Keratinocyte (primary cell): ENCODE measurements at places on chromosomes 11 and 22.
A peak's percentile ranks its signal among the peaks of the same experiment; 100 is the strongest.

- no peaks in the 10 kb centered on the region for H3K36me3 ChIP-seq
- peak overlapping the region; percentile 55 for H3K4me3 ChIP-seq
- DNase-seq: no peak
These were observed 5.4 kb upstream of the FTH1 start for GRCh38 chr11:61972672-61973475.

DNA sequence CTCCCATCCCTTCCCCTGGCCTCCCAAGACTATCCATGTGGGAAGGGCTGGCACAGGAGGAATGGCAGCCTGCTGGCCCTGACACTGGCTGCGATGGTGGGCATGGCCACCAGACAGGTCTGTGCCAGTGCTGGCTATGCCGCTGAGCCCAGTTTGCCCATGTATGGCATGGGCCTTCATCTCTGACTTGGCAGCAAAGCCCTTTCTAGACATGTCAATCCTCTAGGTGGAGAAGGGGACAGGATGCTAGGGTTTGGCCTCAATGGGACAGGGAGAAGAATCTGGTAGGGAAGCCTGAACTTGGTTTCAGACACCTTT, 8.8 kb downstream of the ZP1 start:
- H3K27ac ChIP-seq: no peak overlapping the region
- no peak for DNase-seq
- H3K36me3 ChIP-seq: peaks cover 3% of the 10 kb centered on the region
- no peak overlapping the region for H3K4me3 ChIP-seq
- no peaks in the 10 kb centered on the region for H3K4me1 ChIP-seq

GRCh38 chr11:1163321-1163910, 5.7 kb downstream of the MUC5AC start:
- DNase-seq: no peak
- no peaks in the 10 kb centered on the region for H3K4me1 ChIP-seq

DNA sequence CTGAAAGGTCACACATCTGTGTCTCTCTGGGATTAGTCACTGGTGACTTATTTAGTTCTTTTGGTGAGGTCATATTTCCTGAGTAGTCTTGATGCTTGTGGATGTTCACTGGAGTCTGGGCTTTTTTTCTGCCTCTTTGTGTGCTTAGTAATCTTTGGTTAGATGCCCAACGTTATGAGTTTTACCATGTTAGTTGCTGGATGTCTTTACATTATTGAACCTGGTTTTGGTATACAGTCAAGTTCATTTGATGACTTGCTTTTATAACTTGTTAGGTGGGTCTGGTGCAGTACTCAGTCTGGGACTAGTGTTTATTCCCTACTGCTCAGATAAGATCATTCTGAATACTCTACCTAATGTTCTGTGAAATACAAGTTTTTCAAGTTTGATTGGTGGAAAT, 26.2 kb upstream of the SLC37A2 start:
- H3K27me3 ChIP-seq: no peaks in the 10 kb centered on the region
- peak overlapping the region; percentile 20 for H3K27ac ChIP-seq
- no peaks in the 10 kb centered on the region for H3K36me3 ChIP-seq
- DNase-seq: no peak

DNA sequence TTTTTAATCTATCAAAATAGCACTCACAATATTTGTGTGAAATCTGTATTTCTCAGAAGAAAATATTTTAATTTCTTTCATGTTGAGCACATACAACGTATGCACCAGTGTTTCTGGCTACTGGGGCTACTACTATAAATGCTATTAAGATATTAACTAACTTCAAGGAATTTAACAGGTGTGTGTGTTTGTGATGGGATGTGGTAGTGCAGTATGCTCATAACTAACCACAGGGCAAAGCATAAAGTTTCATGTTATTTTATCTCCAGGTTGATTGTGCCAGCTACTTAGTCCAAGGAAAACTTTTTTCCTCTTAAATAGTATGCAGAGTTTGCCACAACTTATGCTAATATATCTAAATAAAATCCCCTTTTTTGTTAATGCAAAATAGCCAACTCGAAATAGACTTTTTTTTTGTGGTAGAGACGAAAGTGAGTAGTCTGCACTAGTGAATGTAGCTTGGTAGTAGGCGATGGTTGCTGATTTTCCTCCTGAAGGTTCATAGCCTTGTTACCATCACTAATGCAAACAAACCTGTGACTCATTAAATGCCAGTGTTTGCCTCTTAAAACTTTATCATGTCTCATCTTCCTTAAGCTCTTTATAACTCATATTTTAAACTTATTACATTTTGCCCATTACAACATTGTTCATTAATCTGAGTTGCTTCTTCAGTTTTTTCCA, 565.5 kb upstream of the ANO3 start:
- no peaks in the 10 kb centered on the region for H3K36me3 ChIP-seq
- DNase-seq: no peak
- H3K27ac ChIP-seq: no peak overlapping the region
- no peak overlapping the region for H3K4me3 ChIP-seq

DNA sequence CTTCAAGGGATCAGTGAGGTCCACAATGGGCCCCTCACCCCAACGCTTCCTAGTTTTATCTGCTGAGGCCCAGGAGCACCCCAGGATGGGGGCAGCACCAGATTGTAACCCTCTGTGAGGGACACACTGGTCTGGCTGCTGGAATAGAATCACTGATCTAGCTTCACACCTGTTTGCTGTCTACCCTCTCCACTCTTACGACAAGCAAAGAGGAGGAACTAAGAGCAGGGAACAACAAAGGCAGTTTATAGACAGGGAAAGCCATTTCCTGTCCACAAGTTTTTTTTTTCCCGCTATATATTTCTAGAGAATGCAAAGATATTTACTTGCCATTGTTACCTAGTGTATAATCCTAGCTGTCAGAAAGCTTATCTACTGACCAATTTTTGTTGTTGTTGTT, 61.0 kb upstream of the CRTAM start:
- DNase-seq: no peak
- H3K4me3 ChIP-seq: no peak overlapping the region
- H3K36me3 ChIP-seq: peaks cover 19% of the 10 kb centered on the region
- H3K27ac ChIP-seq: no peak overlapping the region

- H3K36me3 ChIP-seq: no peaks in the 10 kb centered on the region
- no peaks in the 10 kb centered on the region for H3K27me3 ChIP-seq
- H3K4me3 ChIP-seq: no peak overlapping the region
- no peak overlapping the region for H3K27ac ChIP-seq
- no peaks in the 10 kb centered on the region for H3K4me1 ChIP-seq
- no peak for DNase-seq
These were observed 198.5 kb downstream of the MYO18B start for GRCh38 chr22:25940479-25940878.
